ENCODE measurements at places on chromosomes 1 and 21. TPM values are rescaled to one million over a fixed set of nuclear protein-coding genes. Genes with fewer than 3 reads are reported as not detected.

The UMODL1 gene
- total RNA-seq, result not detected

The P3R3URF gene
- total RNA-seq, result not detected

DNA sequence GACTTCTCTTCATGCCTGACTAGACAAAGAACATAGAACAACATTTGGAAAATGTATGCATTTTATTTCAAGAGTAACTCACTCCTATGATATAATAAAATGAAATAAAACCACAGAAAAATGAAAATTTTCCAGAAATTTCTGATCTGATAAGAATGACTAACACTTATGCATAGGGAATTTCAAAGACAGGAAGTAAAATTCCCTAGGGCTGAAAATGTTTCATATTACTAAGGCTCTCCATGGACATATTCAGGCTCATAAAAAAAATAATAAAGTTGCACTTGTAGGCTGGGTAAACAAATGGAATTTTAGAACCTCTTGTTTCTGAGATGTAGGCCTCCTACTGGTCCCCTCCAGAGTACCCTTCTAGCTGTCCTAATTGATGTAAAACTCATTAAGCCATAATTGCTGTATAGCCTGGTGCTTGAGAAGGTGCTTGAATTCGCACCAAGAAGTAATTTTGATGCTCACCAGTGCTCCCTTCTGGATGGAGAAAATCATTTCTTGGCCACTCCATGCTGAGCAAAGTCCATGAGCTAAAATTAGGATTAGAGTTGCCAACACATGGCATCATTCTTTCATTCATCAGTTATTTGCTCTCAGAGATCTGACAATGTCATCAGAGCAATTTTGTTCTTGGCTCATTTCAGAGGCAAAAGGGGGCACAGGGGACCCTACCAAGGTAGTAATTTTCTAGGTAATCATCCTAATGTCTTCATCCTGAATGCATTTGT, 641.0 kb upstream of the CAMK1G start:
- H3K27me3 ChIP-seq, result no peaks in the 10 kb centered on the region
- H3K4me3 ChIP-seq, result no peak overlapping the region

DNA sequence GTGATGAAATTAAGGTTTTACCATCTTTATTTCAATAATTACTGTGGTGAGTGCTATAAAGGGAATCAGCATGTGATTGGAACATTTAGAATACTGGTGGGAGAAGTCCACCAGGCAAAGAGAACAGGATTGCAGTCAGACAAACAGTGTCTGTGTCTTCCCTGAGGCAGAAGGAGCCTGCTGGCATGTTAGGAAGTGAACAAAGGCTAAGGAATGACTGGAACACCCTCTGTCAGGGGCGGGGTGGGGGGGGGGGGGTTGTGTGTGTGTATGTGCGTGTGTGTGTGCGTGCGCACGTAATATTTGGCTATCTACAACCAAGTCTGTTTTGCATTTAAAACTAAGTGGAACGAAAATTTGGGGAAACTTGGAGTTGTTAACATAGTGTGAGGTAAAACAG, 30.2 kb downstream of the SRRM1 start:
- H3K36me3 ChIP-seq, result peaks cover 36% of the 10 kb centered on the region
- H3K4me3 ChIP-seq, result no peak overlapping the region

DNA sequence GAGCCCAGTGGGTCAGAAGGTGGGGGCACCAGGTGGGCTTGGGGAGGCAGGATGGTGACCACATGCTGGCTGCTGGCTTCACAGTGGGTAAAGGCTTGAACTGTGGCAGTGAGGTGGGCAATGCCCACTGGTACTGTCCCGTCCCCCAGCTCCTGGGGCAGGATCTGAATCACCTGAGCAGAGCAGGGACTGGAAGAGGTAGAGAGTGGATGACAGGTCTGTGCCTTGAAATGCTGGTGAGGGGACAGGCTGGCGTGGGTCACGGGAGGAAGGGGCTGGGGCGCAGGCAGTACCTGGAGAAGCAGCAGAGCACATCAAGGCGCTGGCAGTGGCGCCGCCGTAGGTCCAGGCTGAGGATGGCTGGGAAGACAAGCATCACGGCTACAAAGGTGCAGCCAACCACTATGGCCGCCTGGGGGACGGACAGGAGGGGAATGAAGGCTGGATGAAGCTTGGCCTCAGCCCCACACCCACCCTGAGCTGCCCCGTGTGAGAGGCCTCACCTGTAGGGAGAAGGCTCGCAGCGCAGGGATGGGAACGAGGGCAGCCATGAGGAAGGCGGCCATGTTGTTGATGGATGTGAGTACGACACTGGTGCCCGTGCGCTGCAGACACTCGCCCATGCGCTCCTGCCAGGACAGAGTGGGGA, 14.9 kb downstream of the PTCH2 start:
- H3K27ac ChIP-seq, result no peak overlapping the region
- no peaks in the 10 kb centered on the region for H3K36me3 ChIP-seq
- H3K27me3 ChIP-seq, result no peaks in the 10 kb centered on the region
- H3K4me3 ChIP-seq, result no peak overlapping the region
- no peak for DNase-seq

DNA sequence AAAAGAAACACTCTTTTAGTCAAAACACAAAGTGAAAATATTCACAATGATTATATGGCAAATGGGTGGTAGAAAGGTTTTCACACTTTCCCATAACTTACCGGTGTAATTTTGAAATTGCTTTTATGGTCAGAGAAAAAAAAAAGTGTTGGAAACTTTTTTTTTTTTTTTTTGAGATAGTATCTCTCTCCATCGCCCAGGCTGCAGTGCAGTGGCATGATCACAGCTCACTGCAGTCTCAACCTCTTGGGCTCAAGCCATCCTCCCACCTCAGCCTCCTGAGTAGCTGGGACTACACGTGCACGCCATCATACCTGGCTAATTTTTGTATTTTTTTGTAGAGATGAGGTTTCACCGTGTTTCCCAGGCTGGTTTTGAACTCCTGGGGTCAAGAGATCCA, 3.3 kb downstream of the IFNGR2 start:
- no peak overlapping the region for H3K4me3 ChIP-seq
- no peaks in the 10 kb centered on the region for H3K27me3 ChIP-seq
- H3K4me1 ChIP-seq, result peaks cover 29% of the 10 kb centered on the region
- DNase-seq, result no peak

DNA sequence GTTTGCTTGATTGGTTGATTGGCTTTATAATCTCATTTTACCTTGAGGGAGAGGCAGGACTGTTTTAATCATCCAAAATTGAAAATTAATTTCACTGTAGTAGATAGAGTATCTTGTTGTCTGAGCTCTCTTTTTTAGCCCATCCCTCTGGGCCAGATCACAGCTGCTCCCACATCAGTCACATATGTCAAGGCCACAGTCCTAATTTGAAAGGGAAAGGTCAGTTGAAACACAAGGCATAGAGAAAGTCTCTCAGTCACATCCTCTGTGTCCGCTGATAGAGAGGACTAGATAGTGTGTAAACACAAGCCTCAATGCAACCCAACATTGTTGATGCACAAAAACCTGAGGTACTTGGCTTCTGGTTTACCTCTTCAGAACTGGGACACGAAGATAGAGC, 6.8 kb downstream of the C1orf74 start:
- H3K27ac ChIP-seq, result no peak overlapping the region
- peaks cover 31% of the 10 kb centered on the region for H3K4me1 ChIP-seq
- no peak overlapping the region for H3K4me3 ChIP-seq
- no peak for DNase-seq
